ENCODE measurements at places on chromosomes 11 and 22.
A peak's percentile ranks its signal among the peaks of the same experiment; 100 is the strongest.

GRCh38 chr11:106959386-106959785 lies 58.9 kb downstream of the GUCY1A2 start:
- DNase-seq = no peak

GRCh38 chr22:18909556-18909955 lies 3.4 kb downstream of the DGCR6 start:
- DNase-seq = no peak

GRCh38 chr22:46748206-46748907 lies 10.3 kb upstream of the CERK start:
- DNase-seq = no peak

- DNase-seq = no peak
These were observed 111.9 kb downstream of the WNT7B start for GRCh38 chr22:45864959-45865476.

- DNase-seq = no peak
These were observed 594.8 kb upstream of the B3GAT1 start for GRCh38 chr11:135006800-135007199.

DNA sequence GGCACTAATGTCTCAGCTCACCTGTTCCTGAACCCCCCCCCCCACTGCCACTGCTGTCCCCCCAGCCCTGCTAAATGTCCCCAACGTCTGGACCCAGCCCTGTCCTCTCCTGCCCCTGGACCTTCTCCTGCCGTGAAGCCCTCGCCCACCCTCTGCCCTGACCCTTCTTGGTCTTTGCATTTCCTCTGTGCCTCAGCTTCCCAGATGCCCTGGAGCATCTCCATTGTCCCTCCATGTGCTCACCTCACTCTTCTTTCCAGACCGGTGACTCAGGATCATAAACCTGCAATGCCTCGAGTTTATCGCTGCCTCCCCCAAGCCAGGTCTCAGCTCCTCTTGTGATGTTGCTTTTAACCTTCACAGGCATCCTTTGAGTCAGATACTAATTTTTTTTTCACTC lies 416.4 kb downstream of the BRD1 start:
- DNase-seq = peak; percentile 10

GRCh38 chr11:76835036-76835435 lies 25.7 kb upstream of the ACER3 start:
- no peak for DNase-seq

- DNase-seq = no peak
These were observed 64.2 kb downstream of the PRR5L start for GRCh38 chr11:36360318-36360717.

DNA sequence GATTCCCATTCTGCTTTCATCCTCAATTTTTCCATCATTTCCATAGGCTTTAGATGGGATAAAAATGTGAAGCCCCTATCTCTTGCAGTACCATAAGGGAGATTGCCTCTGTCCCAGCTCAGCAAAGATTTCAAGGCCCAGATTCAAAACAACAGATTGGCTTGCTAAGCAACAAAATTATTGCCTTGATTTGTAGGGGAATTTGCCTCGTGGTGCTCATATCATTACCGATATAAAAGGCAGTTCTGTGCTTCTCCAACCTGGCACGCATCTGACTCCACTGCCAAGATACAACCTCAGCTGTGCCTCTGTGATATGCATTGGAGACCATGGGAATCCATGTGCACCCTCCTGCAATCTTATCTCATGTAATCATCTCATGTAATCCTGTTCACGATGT lies 25.0 kb upstream of the CEP126 start:
- no peak for DNase-seq

- DNase-seq = no peak
These were observed 960.7 kb upstream of the RAG2 start for GRCh38 chr11:37558619-37559210.

DNA sequence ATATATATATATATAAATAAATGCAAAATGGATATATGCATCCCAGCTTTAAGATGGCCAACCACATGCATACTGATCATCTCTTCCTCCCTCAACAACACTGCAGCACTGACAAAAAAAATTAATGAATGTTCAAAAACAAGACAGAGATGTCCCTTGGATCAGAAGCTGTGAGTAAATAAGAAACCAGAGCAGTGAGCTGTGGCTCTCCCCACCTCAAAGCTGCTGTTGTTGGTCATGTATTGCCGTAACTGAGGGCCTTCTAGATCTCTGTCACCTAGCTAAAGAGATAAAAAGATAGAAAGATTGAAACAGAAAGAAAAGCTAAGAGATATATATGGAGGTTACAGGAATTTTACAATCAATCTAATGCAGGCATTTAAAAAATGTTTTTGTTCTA lies 15.5 kb upstream of the TMEM135 start:
- no peak for DNase-seq

DNA sequence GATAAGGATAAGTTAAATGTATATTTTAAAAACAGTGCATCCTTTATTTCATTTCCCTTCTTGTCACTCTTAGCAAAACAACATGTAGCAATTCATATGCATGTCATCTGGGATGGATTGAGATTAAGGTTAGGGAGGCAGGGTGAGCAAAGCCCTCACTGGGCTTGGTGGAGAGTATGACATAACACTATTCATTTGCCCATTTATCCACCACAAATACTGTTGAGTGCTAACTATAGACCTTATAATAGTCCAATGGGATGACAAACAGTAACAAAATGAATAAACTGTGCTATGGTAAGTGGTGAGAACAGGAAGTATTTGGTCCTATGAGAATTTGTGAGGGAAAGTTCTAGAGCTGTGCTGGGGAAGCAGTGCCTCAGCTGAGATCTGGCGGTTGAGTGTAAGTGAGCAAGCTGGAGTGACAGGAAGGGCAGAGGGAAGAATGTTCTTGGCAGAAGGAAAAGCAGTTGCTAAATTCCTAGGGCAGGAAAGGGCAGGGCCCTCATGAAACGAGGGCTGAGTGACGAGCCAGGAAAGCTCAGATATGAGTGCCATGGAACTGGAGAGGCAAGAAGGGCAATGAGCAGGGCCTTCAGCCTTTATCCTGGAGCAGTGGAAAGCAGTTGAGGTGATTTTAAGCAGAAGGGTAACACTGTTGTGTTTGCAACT lies 6.7 kb downstream of the HSD17B12 start:
- DNase-seq = no peak

- DNase-seq = no peak
These were observed 5.1 kb downstream of the ACCS start for GRCh38 chr11:44071157-44071556.

DNA sequence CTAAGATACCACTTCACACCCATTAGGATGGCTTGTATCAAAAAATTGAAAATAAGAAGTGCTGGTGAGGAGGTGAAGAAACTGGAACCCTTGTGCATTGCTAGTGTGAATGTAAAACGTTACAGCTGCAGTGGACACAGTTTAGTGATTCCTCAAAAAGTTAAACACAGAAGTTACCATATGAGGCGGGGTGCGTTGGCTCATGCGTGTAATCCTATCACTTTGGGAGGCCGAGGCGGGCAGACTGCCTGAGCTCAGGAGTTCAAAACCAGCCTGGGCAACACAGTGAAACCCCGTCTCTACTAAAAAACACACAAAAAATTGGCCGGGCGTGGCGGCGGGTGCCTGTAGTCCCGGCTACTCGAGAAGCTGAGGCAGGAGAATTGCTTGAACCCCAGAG lies 43.5 kb downstream of the SGSM3 start:
- no peak for DNase-seq

- DNase-seq = no peak
These were observed 13.1 kb downstream of the OR5AK2 start for GRCh38 chr11:57001674-57002401.

GRCh38 chr11:14566331-14567063 lies 46.3 kb upstream of the PSMA1 start:
- no peak for DNase-seq

DNA sequence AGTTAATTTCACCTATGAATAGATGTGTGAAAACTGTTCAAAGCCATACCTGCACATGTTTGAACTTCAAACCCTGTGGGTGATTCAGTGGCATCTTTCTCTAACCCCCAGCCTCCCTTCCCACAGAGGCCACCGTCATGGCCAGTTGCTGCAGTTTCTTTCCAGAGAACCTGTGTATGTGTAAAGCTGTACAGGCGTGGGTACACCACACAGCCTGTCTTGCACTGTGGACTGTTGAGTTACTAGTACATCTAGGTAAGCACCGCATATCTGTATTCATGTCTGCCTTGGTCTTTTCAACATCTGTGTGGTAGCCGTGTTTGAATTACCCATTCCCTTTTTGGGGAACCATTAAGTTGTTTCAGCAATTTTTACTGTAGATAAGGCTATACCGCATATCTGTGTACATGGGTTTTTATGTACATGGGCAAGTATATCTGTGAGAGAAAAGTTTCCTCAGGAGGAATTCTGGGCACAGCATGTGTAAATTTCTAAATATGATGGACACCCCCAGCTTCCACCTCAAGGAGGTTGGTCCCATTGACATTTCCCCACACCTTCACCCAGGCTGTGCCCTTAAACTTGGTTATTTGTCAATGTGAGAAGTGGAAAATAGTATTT lies 13.9 kb downstream of the NEAT1 start:
- no peak for DNase-seq

DNA sequence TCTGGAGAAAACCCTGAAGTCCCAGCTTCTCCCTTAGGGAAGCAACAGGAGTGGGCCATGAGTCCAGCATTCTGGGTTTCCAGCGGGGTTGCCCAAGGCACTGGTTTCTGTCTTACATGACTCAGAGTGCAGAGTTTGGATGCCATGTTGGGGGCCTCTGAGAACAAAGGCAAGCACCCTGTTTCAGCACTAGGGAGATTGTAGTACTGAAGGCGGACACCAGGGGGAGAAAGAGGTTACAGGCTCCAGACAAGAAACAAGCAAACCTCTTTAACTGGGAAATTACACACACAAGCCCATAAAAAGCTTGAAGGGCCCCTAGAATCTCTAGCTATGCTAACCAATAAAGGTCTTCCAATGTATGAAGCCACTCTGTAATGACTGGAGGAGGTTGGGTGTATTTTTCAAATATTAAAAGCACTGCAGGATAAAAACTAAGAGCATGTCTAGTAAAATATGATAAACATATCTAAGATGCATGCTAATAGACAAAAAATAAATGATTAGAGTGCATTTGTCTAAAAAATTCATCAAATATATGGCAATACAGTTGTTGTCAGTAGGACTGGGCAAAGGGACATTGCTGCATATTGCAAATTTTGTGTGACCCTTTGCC lies 7.1 kb downstream of the MS4A6E start:
- peak; percentile 71 for DNase-seq

- DNase-seq = no peak
These were observed 38.3 kb upstream of the IGSF9B start for GRCh38 chr11:133995066-133995465.

DNA sequence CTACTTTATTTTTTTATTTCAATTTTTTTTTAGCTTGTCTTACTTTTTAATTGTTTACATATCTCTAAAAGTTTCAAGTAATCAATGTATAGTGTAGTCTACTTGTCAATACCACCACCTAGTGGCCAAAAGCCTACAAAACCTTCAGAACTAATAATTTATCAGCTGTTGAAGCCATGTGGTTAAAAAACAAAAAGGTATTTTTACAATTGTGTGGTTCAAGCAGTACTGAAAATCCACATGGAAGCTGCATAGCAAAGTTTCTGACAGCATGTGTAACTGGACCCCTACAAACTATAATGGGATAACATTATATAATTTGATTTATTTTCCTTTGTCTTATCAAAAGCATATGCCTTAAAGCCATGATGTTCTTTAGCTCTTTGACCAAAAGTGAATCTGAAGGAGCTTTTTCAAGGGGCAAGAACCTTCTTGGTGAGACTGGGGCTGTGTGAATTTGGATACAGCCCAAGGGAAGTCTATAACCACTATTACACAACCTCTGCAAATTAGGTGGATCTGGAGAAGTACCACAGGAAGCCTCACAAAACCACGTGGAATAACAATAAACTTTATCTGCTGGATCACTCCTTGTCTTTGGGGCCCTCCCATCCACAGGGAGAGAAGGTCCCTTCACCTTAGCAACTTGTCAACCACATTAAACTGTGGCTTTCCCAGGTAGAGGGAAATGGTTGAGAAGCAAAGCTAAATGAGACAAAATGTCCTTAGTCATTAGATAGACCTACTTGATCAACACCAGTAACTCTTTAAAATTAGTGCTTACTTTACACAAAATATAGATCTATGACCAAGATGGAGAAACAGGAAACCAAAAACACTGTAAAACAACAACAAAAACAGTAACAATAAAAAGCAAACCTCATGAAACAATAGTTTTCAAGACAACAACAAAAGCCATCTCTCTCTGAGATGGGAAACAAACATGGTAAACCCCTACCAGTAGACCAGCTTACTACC lies 9.9 kb downstream of the NARS2 start:
- no peak for DNase-seq

DNA sequence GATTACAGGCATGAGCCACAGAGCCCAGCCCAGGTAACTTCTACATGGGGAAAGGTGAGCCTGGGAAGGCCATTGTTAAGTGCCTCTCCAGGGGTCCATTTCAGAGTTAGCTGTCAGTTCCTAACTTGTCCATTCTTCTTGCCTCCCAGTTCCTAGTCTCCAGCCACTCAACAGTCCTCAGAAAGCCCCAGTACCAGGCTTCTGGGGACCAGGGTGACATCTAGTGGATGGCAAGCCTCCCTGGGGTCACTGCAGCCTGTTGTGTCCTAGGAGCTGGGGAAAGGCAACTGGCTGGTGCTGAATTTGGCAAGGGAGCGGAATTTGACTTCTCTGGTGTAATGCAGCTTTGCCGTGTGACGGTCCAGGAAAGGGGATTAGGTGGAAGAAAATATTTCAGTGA lies 2.1 kb downstream of the LGALS12 start:
- peak; percentile 46 for DNase-seq

GRCh38 chr11:61384271-61385242 lies 7.8 kb upstream of the TMEM216 start:
- no peak for DNase-seq

DNA sequence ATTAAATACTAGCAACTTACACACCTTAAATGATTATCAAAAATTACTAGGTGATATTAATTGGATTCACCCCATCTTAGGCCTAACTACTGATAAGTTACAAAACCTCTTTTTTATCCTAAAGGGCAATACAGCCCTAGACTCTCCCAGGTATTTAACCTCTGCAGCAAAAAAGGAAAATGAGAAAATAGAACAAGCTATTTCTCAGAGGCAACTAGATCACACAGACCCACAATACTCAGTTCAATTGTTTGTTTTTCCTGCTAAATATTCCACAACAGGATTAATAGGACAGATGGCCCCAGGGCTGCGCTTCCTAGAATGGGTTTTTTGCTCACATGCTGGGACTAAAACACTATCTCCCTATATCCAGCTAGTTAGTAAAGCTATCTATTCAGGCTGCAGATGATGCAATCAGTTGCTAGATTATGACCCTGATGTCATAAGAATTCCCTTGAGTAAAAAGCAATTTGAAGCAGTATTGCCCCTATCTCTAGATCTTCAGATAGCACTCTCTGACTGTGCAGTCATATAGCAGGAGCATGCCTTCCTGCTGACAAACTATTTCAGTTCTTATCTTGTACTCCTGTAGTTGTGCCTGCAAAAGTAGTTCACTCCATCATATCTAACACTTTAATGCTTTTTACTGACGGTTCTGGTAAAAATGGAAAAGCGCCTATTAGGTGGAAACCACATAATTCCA lies 1595.5 kb upstream of the TENM4 start:
- no peak for DNase-seq

DNA sequence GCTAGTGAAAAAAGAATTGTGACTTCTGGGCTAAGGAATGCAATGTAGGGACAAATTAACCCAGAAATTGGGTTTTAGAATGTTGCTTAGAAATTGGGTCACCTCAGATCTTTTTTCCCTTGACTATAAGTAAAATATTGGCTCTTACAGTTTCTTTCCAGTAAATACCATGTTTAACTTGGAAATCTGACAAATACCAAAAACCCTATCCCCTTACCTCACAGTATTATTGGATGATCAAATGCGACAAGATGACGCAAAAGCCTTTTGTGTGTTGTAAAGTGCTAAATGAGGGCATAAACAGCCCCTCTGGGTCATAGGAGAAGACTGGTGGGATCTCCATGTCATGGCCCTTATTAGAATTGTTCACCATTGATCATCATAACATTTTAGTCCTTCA lies 6.1 kb upstream of the UPB1 start:
- DNase-seq = no peak
